ENCODE measurements at places on chromosomes 5 and 9.

DNA sequence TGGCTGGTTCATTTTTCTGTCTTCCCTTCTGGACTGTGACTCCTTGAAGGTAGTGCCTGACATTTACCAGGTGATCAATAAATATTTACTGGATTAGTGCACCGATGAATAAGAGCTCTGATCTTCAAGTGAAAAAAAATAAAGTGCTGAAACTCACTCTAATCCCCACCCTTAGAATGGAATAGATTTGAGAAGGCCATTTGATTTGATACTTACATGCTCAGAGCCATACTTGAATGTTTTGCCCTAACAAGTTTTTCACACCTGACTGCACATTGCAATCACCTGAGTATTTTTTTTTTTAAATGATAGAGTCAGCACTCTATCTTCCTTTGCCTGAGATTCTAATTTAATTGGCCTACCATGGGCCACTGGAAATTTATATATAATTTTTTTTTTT is 105.7 kb downstream of the LRRC70 start:
- H3K4me3 ChIP-seq: no peak overlapping the region
- no peaks in the 10 kb centered on the region for H3K27me3 ChIP-seq
- H3K36me3 ChIP-seq: no peaks in the 10 kb centered on the region
- no peak for DNase-seq

DNA sequence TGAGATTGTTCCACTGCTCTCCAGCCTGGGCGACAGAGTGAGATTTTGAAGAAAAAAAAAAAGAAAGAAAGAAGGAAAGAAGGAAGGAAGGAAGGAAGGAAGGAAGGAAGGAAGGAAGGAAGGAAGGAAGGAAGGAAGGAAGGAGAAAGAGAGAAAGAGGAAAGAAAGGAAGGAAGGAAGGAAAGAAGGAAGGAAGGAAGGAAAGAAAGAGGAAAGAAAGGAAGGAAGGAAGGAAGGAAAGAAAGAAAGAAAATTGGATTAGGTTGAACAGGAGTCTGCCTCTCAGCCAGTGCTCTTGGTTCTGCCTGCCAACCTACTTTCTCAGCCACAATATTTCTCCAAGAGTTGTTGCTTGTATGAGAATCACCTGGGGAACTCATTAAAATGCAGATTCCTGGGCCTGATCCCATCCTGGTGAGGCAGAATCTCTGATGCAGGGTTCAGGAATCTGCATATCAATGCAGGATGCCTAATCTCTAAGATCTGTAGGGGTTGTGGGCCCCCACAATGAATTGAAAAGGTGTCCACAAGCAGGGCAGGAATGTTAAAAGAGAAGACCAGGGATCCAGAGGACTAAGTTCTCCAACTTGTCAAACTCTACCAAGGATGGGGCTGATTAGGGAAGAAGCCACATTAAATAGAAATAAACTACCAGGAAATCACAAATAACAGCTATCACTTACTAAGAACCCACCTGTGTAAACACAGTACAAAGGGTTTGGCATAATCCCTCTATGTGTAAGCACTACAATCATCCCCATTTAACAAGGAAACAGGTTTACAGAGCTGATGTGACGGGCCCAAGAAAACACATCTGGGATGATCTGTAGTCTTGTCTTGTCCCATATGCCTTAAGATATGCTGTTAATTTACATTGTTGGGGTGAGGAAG is 23.4 kb upstream of the GALNT10 start:
- no peaks in the 10 kb centered on the region for H3K27me3 ChIP-seq
- H3K4me1 ChIP-seq: no peaks in the 10 kb centered on the region
- no peak overlapping the region for H3K4me3 ChIP-seq

- H3K27ac ChIP-seq: no peak overlapping the region
- no peaks in the 10 kb centered on the region for H3K27me3 ChIP-seq
- no peaks in the 10 kb centered on the region for H3K36me3 ChIP-seq
- no peaks in the 10 kb centered on the region for H3K4me1 ChIP-seq
- no peak overlapping the region for H3K4me3 ChIP-seq
These were observed 18.3 kb upstream of the RXRA start for GRCh38 chr9:134307674-134308638.

GRCh38 chr5:35856765-35857351 is at the start of gene IL7R:
Gene IL7R, plus strand, starts transcription at chr5:35856891. Its CDS starts 87 bp downstream, at chr5:35856978.
- DNase-seq: no peak
- H3K36me3 ChIP-seq: no peaks in the 10 kb centered on the region
- peak within 1 kb of the TSS; percentile 25 for H3K4me3 ChIP-seq
- H3K4me1 ChIP-seq: no peaks in the 10 kb centered on the region

GRCh38 chr5:96312383-96312782 is 120.7 kb downstream of the PCSK1 start:
- DNase-seq: no peak
- H3K4me3 ChIP-seq: no peak overlapping the region
- H3K27me3 ChIP-seq: no peaks in the 10 kb centered on the region
- no peaks in the 10 kb centered on the region for H3K36me3 ChIP-seq
- no peak overlapping the region for H3K27ac ChIP-seq

DNA sequence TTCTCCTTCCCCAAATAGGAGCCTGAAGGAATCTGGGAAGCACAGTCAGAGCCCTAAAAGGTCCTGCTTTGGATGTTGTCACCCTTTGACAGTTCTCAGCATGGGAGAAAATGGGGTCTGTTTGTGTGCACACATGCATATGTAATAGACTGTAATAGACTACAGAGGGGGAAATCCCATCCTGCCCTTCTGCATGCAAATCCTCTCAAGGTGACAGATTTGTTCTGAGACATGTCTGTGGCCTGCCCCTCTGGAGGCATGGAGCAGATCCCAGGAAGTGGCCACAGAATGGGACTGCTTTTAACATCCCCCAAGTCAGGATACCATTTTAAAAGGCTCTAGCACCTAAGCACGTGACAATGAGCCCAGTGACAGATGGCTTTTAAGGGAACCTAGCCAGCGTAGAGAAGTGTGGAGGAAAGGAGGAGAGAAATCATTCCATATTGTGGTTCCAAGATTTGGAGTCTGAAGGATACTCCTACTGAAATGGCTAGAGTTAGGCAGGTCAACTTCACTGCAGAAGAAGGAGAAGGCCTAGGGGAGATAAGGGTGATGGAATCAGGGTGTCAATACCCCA is 483.5 kb downstream of the SPOCK1 start:
- H3K36me3 ChIP-seq: no peaks in the 10 kb centered on the region
- no peaks in the 10 kb centered on the region for H3K27me3 ChIP-seq
- H3K4me1 ChIP-seq: no peaks in the 10 kb centered on the region
- no peak for DNase-seq
- no peak overlapping the region for H3K4me3 ChIP-seq

- no peak overlapping the region for H3K27ac ChIP-seq
- no peaks in the 10 kb centered on the region for H3K27me3 ChIP-seq
These were observed 228.5 kb downstream of the CRB2 start for GRCh38 chr9:123584202-123585176.

DNA sequence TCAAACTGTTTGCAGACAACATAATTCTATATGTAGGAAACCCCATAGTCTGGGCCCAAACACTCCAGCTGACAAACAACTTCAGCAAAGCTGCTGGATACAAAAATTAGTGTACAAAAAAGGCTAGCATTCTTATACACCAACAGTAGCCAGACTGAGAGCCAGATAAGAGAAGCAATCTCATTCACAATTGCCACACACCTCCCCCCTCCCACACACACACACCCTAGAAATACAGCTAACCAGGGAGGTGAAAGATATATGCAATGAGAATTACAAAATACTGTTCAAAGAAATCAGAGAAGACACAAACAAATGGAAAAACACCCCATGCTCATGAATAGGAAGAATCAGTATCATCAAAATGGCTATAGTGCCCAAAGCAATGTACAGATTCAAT is 9.0 kb downstream of the MTREX start:
- H3K36me3 ChIP-seq: no peaks in the 10 kb centered on the region
- peaks cover 21% of the 10 kb centered on the region for H3K4me1 ChIP-seq
- DNase-seq: no peak
- H3K27ac ChIP-seq: no peak overlapping the region
- no peaks in the 10 kb centered on the region for H3K27me3 ChIP-seq

DNA sequence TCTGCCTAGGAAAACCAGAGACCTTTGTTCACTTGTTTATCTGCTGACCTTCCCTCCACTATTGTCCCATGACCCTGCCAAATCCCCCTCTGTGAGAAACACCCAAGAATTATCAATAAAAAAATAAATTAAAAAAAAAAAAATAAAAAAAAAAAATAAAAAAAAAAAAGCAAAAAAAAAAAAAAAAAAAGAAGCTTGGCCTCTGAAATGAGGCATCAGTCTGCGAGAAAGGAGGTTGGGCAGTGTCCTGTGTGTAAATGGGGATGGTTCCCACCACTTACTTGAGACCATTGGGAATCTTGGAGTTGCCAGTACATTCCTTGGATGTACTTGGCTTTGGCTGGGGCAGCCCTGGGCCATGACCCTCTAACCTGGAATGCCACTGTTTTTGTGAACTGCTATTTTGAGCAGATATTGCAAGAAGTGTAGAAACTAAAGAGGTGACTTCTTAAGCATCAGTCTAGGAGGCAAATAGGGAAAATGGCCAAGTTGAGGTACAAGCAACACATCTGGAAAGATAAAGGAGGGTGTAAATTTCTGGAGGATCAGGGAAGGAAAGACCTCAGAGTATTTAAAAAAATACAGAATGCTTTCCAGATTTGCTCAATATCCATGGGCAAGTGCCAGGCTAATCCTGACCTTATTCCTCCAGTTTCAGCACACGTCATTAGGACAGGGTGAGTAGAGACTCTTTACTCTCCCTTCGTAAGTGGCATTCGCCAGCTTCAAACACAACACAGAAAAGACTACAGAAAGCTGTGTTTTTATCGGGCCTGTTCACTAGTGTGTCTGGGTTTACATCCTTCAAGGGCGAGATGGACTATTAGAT is 58.1 kb downstream of the HSPA4 start:
- H3K36me3 ChIP-seq: peaks cover 5% of the 10 kb centered on the region
- no peak for DNase-seq
- H3K27ac ChIP-seq: peak overlapping the region; percentile 29
- no peak overlapping the region for H3K4me3 ChIP-seq
- no peaks in the 10 kb centered on the region for H3K27me3 ChIP-seq
- peaks cover 19% of the 10 kb centered on the region for H3K4me1 ChIP-seq

DNA sequence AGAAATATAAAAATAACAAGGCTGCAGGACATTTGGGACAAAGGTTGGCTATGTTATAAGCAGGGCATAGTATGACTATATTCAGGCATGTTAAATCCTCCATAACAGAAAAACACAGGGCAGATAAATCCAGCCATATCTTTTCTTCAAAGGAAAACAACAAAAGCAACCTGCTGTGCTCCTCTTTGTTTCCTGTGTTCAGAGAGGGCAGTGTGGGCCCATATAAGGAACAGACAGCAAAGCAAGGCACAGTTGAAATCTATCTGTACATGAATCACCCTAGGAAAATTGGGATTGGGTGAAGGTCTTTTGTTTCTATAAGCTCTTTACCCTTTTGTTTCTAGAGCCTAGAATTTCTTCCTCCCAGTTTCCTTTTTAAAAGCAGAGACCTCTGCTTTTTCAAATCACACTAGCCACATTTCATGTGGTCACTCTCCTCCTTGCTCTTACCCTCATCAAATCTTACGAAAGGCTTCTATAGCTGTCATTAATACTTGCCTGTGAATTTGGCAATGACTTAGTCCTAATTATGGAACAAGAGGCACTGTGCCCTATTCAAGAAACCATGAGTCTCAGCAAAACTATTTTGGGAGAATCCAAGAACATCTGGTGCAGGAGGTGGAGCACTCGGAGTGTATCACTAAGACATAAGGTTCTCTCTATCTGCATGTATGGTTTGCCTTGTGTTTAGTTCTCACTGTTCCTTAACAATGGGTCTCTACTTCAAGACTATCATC is 1.8 kb downstream of the GZMA start:
- H3K27me3 ChIP-seq: no peaks in the 10 kb centered on the region
- DNase-seq: no peak
- no peaks in the 10 kb centered on the region for H3K4me1 ChIP-seq
- H3K27ac ChIP-seq: no peak overlapping the region

DNA sequence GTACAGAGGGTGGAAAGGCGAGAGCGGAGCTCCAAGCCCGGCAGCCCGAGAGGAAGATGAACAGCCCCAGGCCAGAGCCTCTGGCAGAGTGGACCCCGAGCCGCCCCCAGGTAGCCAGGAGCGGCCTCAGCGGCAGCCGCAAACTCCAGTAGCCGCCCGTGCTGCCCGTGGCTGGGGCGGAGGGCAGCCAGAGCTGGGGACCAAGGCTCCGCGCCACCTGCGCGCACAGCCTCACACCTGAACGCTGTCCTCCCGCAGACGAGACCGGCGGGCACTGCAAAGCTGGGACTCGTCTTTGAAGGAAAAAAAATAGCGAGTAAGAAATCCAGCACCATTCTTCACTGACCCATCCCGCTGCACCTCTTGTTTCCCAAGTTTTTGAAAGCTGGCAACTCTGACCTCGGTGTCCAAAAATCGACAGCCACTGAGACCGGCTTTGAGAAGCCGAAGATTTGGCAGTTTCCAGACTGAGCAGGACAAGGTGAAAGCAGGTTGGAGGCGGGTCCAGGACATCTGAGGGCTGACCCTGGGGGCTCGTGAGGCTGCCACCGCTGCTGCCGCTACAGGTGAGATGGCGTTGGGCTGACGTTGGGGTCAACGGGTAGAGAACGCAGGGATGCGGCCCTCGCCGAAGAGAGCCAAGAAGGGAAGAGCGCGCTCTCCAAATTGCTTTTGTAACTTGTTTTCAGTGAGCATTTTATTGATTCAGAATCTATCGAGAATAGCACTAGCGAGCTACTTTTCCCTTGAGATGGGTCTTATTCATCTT is at the start of gene PTGER4:
PTGER4 (plus strand) TSS at position 3 of the 769 bp plus-strand sequence. CDS start 1,079 bp downstream, outside the sequence.
- H3K36me3 ChIP-seq: no peaks in the 10 kb centered on the region
- peaks cover 15% of the 10 kb centered on the region for H3K4me1 ChIP-seq
- H3K4me3 ChIP-seq: peak within 1 kb of the TSS; percentile 94
- H3K27ac ChIP-seq: peak within 1 kb of the TSS; percentile 73
- DNase-seq: no peak

GRCh38 chr5:145806923-145807322 is 28.2 kb downstream of the PRELID2 start:
- no peak overlapping the region for H3K27ac ChIP-seq
- no peak overlapping the region for H3K4me3 ChIP-seq
- no peak for DNase-seq
- peaks cover 8% of the 10 kb centered on the region for H3K36me3 ChIP-seq
- no peaks in the 10 kb centered on the region for H3K4me1 ChIP-seq
- H3K27me3 ChIP-seq: no peaks in the 10 kb centered on the region

- peaks cover 3% of the 10 kb centered on the region for H3K36me3 ChIP-seq
- H3K27ac ChIP-seq: peak within 1 kb of the TSS; percentile 58
- H3K4me1 ChIP-seq: peaks cover 5% of the 10 kb centered on the region
- no peaks in the 10 kb centered on the region for H3K27me3 ChIP-seq
- H3K4me3 ChIP-seq: peak within 1 kb of the TSS; percentile 84
These were observed at the start of gene ZNF483 for GRCh38 chr9:111525056-111525977. Gene ZNF483, plus strand, starts transcription at chr9:111525179. Its CDS starts 2,217 bp downstream, at chr9:111527396.

GRCh38 chr5:67181648-67182221 is 14.9 kb downstream of the CD180 start:
- no peak overlapping the region for H3K4me3 ChIP-seq
- H3K27me3 ChIP-seq: no peaks in the 10 kb centered on the region
- H3K27ac ChIP-seq: peak overlapping the region; percentile 74
- DNase-seq: no peak
- peaks cover 23% of the 10 kb centered on the region for H3K4me1 ChIP-seq
- H3K36me3 ChIP-seq: no peaks in the 10 kb centered on the region

- peak; percentile 15 for DNase-seq
- H3K27me3 ChIP-seq: no peaks in the 10 kb centered on the region
- H3K4me1 ChIP-seq: no peaks in the 10 kb centered on the region
- no peak overlapping the region for H3K4me3 ChIP-seq
- H3K27ac ChIP-seq: no peak overlapping the region
These were observed 4.6 kb downstream of the TEX48 start for GRCh38 chr9:114677418-114677817.

All from thoracic aorta (tissue), 2 donors.